ENCODE measurements at places on chromosomes 4 and X.

- DNase-seq: no peak
Measured at GRCh38 chrX:41353985-41354384, 20.0 kb downstream of the DDX3X start.

- no peak for DNase-seq
Measured at GRCh38 chr4:166415749-166416148, 542.7 kb downstream of the TLL1 start.

DNA sequence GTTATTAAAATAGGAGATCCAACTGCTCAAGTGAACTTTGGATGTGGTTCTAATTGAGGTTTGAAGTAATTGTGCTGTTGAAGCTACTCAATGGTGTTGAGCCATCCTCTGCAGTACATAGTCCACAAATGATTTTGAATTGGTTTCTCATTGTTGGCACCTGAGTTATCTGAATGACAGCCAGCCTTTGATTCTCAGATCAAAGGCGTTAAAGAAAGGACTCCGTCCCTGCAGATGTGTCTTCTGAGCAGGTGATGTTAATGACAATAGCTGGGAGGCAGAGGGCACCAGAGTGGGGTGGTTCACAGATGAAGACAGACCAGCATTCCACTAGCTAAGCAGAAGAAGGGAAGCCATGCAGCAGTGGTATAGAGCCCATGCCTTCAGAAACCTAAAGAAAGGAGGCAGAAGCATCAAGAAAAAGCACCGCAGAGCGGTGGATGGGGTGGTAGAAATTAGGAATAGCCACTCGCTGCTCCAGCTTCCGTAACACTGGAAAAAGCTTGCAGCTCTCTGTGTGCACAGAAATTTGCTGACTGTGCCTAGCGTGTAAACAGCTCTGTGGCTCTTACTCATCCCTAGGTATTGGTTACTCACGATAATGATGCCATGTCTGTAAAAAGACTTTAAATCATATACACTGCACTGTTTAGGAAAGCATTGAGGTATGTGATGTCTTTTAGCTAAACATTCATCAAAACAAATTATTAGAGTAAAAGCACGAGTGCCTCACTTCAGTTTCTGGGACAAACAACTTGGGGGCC lies 79.2 kb upstream of the CLCN4 start:
- DNase-seq: no peak

GRCh38 chr4:84778041-84778440 lies 188.4 kb downstream of the WDFY3 start:
- DNase-seq: no peak

GRCh38 chr4:88958080-88958479 lies 98.9 kb downstream of the FAM13A start:
- DNase-seq: no peak

DNA sequence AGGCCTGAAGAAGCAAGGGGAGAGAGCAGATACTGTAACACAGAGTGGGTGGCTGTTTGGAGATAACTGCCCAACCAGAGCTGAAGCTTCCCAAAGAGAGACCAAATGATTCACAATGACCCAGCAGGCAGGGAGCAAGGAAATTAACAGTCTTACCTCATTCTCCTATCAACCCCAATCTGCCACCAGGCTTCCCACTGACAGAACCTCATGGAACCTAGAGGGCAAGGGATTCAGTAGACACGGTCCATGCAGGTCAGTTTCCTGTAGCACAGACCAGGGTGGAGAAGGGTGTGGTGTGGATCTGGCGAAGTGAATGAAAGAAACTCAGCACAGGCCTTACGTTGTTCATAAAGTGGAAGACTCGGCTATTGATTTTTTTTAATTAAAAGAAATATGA lies 60.7 kb upstream of the ALB start:
- DNase-seq: no peak

DNA sequence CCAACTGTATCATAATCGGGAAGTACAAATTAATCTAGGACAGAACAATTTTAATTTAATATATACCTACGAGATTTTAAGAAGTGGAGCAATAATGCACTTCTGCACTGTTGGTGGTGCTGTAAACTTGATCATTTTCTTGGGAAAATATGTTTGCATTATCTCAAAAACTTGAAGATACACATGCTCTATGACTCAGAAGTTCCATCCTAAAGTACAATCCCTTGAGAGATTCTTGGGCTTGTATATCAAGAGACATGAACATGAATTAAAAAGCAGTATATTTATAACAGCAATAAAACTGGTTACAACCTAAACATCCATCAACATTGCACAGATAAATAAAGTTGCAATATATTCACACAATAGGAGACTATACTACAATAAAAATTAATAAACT lies 168.8 kb downstream of the CLCN4 start:
- no peak for DNase-seq

DNA sequence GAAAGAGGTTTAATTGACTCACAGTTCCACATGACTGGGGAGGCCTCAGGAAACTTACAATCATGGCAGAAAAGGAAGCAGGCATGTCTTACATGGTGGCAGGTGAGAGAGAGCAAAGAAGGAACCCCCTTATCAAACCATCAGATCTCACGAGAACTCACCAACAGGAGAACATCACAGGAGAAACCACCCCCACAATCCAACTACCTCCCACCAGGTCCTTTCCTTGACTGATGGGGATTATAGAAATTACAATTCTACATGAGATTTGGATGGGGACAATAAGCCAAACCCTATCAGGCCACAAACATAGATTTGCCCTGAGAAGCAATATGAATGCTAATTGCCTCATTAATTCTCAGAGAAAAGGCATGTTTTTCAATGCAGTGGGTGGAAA lies 138.2 kb upstream of the RAPGEF2 start:
- no peak for DNase-seq

DNA sequence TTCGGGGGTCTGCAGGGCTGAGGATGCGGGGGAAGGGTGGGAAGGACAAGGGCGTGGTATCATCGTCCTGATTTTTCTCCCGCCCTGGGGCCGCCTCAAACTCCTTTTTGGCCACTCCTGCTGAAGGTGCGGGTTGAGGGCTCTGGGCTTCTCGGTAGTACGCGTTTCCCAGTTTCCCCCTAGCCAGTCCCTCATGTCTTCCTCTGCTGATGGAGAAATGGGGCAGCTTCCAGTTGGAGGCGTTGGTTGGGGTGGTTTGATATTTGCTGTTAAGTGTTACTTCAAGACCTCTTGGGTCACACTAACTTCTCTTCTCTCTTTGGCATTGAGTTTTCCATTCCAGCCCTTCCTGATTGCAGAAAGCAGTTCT lies 482 bp downstream of the GSTCD start:
- no peak for DNase-seq

DNA sequence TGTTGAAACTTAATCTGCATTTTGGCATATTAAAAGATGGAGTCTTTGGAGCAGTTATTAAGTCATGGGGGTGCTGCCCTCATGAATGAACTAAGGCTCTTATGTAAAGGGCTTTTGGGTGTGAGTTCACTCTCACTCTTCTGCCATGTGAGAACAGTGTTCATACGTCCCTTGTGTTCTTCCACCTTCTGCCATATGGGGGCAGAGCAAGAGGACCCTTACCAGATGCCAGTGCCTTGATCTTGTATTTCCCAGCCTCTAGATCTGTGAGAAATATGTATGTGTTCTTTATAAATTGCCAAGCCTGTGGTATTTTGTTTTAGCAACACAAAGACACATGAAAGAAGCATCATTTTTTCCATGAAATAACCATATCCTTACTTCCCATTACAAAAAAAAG lies 213.9 kb downstream of the SPOCK3 start:
- DNase-seq: no peak

Data from right atrium auricular region (tissue), 2 donors.